ENCODE measurements at places on chromosomes 6 and 20. TPM values are rescaled to one million over a fixed set of nuclear protein-coding genes. Genes with fewer than 3 reads are reported as not detected.

The RBPJL gene
- not detected for polyA plus RNA-seq

DNA sequence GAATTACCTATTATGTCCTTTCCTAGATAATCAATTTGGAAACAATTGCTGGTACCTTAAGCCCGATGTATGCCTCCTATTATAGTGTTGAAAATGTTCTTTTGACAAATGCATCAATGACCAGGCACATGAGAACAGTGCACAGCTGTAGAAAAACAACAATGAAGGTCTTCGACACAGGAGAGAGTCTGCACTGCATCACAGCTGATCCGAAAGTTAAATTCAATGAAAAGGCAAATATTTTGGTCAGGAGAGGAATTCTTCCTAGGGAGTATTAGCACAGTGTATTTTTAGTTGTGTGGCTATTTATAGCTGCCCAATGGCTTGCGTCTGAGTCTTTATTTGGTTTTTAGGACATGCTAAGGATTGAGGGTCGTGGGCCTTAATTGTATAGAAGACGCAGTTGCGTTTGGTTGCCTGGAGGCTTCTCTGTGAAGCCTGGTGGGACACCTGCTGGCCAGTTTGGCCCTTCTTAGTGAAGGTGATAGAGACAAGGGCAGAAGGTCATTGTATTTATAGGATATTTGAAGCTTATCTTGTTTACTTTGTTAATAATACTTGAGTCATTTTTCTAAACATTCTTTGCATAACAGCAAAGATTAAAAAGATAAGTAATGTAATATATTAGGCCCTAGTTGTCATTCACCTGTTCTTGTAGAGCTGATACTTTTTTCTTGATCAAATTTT lies 72.3 kb downstream of the CDYL start:
- H3K4me1 ChIP-seq, result peaks cover 100% of the 10 kb centered on the region
- H3K36me3 ChIP-seq, result peaks cover 4% of the 10 kb centered on the region
- no peak overlapping the region for H3K4me3 ChIP-seq
- H3K27me3 ChIP-seq, result no peaks in the 10 kb centered on the region
- H3K27ac ChIP-seq, result peak overlapping the region; percentile 7
- peak; percentile 10 for DNase-seq

DNA sequence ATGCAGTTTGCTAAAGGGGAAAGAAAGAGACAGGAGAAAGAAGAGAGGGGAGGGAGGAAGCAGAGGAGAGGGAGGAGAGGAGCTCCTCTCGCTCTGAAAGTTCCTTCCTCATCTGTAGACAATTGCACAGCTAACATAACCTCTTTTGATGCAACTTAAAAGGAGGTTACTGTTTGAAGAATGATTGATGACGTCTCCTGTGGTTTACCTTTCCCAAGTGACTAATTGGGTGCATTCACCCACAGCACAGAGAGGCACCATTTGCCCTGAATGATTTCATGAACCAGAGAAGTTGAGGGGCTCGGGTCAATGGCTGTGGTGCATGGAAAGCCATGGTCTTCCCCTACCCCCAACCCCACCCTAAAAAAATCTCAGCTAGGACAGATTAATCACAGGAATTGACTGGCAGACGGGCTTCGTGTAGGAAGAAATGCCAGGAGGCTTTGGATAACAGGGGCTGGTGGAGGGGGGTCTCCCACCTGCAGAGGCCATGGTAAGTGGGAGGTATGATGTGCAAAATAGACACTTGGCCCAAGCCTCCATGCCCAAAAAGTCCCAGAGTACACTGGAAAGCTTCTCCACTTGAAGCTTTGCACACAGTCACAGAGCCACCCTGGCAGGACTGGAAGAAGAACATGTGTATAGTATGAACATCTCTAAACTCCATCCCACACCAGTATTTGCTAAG lies 213.7 kb downstream of the ANKRD60 start:
- DNase-seq, result no peak
- H3K4me3 ChIP-seq, result no peak overlapping the region
- H3K27ac ChIP-seq, result no peak overlapping the region

DNA sequence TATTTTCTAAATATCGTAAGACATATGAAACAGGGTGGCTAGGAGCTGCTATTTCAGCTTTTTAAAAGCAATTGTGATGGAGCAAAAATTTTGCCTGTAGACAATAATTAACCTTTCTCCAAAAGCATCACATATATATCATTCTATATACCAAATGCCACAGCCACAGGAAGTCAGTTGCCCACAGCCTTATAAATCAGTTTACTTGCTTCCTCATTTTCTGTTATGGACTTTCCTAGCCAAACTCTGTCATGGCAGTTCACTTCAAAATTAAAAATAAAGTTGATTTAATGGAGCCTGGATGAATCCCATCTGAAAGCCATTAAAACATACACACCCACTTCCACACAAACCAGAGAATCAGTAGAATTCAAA lies 93.4 kb upstream of the NHSL1 start:
- no peak overlapping the region for H3K27ac ChIP-seq
- peaks cover 3% of the 10 kb centered on the region for H3K27me3 ChIP-seq
- H3K36me3 ChIP-seq, result no peaks in the 10 kb centered on the region
- DNase-seq, result no peak

Data from immature natural killer cell (primary cell).